ENCODE measurements at places on chromosomes 13 and 19.
A peak's percentile ranks its signal among the peaks of the same experiment; 100 is the strongest.

GRCh38 chr19:17836530-17836929 lies 11.3 kb downstream of the JAK3 start:
- no peak for DNase-seq

- DNase-seq = peak; percentile 34
Measured at GRCh38 chr13:87680298-87680697, 9.1 kb downstream of the SLITRK5 start.

DNA sequence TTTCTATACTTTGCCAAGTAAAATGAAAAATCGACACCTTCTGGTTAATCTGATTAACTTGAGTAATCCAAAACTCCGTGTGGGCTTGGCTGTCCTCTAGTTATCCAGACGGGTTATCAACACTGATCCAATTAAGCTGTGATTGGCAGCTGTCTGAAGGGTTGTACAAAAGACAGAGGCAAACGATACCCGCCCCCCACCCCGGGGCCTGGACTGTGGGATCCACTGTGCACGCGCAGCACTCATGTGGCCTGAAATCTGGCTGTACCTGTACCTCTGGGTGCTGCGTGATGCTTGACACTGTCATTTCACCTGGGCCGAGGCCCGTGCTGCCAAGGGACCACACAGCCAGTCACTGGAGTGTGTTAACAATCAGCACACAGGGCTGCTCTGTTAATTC lies 53.5 kb downstream of the COL4A2 start:
- no peak for DNase-seq

DNA sequence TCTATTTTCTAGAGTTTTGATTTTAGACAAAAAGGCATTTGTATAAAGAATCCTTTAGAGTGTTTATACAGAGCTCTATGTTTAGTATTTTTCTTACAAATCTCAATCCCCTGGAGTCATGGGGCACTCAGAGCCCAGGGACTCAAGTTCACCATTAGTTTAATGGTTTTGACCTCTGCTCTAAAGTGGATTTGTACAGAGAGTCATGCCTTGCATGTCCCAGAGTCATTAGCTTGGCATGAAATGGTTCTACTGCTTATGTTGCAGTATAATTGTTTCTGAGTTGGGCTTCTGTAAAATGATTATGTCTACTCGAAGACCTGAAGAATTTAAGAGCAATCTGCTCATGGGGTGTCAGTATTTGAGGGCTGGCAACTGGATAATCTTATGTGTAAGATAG lies 406.2 kb downstream of the DLEU7 start:
- DNase-seq = no peak

GRCh38 chr13:30692113-30692512 lies 43.2 kb upstream of the ALOX5AP start:
- DNase-seq = no peak

DNA sequence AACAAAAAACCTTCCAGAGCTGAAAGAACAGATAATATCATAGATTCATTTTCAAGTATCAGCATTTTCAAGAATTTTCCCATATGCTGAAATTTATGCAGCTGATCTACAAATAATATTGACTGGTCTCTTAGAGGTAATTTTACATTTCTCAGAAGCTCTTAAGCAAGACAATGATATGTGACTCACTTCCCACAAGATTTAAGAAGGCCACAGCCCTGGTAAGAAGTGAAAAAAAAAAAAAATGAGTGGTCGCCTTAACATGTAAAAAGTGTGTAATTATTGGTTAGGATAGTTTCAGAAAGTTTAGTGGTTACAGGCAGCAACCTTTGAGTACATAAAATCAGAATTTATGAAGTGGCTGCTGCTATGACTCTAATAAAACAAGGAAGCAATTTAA lies 54.5 kb downstream of the NUFIP1 start:
- peak; percentile 82 for DNase-seq

DNA sequence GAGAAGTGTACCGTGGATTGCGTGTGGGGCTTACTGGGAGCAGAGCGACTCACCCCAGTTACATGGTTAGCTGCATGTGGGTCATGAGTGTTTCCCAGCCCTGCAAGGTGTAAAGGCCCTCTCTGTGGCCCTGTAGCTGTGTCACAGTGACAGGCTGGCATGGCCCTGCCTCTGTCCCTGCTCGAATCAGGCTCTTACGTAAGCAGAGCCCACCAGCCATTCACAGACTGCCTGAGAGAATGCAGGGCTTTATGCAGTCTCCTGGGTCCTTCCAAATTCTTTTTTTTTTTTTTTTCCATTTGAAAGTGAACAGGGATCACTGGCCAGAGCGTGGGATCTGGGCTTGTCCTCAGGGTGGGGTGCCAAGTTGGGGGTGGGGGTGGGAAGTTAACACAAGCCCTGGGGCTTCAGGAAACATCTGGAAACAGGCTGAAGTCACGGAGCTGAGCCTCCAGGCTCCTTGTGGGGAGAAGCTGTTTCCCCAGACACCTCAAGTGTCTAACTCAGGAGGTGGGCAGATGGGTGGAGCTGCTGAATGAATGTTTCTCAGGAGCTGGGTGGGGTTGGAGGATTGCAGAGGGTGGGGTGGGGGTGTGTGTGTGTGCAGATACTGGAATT lies 13.4 kb downstream of the TECR start:
- DNase-seq = peak; percentile 43

GRCh38 chr13:99434258-99434788 lies 66.9 kb upstream of the TM9SF2 start:
- peak; percentile 8 for DNase-seq

DNA sequence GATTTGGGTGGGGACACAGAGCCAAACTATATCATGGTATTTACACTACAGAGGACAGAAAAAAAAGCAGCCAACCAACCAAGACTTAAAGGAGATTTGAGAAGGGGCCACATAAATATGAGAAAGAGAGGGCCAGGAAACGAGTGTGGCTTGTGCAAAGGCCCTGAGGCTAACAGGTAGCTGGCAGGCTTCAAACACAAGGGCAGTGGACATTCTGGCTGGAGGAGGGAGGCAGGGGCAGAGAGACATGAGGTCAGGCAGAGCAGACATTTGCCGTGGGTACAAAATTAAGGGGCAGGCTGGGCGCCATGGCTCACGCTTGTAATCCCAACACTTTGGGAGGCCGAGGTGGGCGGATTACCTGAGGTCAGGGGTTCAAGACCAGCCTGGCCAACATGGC lies 278.7 kb downstream of the FOXO1 start:
- no peak for DNase-seq

- peak; percentile 74 for DNase-seq
Measured at GRCh38 chr13:98839856-98840769, 87.6 kb upstream of the SLC15A1 start.

- peak; percentile 18 for DNase-seq
Measured at GRCh38 chr19:38556521-38557174, 61.1 kb downstream of the MAP4K1 start.

DNA sequence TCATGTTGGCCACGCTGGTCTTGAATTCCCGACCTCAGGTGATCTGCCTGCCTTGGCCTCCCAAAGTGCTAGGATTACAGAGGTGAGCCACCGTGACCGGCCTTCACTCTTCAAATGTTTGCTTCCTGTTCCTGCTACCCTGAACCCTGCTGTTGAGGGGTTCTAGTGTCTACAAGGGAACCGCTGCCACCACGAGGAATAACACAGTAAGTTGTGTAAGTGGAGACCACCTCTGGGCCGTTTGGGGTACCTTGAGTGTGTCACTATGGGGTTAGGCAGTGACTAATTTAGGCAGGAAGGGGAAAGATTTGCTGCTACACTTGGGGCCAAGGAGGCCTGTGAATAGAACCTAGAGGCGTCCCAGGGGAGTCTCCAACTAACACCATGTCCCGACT lies 2.2 kb upstream of the MYADM start:
- DNase-seq = peak; percentile 37

GRCh38 chr19:49458567-49458903 lies 5.5 kb downstream of the ALDH16A1 start:
- no peak for DNase-seq

DNA sequence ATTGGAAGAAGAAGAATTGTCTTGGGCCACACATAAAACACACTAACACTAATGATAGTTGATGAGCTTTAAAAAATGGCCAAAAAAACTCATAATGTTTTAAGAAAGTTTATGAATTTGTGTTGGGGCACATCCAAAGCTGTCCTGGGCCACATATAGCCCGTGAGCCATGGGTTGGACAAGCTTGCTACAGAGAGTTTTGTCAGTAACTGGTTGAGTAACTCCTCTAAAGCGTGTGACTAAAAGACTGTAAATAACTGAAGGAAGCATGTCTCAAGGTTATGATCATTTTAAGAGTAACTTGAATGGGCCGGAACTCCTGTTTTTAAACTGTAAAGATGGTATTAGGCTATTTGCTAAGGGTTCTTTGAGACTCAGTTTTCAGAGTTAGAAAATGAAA lies 118.0 kb downstream of the KL start:
- no peak for DNase-seq

DNA sequence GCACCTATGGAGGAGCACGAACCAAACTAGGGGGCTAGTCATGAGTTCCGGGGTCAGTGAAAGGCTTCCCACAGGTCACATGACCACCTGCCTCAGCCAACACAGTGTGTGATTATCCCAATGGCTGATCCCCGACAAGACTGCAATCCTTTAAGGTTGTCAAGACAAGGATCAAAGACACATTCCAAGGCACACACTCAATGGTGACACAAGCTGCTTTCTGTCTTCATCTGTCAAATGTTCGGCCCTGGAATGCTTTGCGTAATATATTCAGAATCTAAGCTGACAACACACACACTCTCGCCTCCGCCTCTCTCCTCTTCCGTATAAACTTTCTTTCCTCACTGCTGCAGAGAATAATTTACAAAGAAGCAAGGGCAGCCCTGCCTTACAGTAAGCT lies 11.7 kb downstream of the RANBP3 start:
- no peak for DNase-seq

DNA sequence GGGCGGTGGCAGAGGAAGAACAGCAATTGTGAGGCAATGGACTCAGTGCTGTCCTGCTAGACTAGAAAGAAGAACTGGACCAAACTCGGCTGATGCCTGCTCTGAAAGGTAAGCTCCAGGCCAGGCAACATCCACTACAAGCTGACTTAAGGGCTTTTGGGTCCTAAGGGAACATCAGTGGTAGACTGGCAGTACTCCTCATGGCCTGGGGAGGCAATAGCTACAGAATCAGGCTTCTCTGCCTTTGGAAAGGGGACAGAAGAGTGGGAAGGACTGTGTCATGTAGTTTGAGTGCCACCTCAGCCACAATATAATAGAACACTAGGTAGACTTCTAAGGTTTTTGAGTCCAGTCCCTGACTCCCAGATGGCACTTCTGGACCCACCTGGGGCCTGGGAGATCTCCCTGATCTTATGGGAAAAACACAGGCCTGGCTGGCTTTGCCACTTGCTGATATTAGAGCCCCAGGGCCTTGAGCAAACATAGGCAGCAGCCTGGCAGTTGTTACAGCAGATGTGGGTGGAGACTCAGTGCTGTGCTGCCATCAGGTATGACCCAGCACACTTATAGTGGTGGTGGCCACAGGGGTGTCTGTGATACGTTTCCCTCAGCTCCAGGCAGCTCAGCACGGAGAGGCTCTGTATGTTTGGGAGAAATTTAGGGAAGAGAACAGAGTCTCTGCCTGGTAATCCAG lies 9.2 kb upstream of the CLC start:
- DNase-seq = no peak

DNA sequence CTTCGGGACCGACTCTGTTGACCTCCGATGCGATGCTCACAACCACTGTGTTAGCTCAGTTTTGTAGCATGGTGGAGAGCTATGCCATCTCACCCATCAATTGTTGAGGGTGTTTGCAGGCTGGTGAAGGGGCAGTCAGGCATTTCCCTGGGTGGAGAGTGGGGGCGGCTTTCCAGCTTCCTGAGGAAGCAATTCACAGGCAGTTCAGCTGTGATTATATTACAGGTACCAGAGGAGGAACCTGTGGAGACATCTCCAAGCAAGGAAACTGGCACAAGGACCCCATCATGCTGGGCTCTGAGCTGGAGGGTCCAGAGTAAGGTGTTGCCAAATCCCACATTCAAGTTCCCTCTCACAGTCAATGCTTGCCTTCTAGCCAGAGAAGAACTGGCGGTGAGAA lies 166.0 kb upstream of the ZNF536 start:
- DNase-seq = no peak

DNA sequence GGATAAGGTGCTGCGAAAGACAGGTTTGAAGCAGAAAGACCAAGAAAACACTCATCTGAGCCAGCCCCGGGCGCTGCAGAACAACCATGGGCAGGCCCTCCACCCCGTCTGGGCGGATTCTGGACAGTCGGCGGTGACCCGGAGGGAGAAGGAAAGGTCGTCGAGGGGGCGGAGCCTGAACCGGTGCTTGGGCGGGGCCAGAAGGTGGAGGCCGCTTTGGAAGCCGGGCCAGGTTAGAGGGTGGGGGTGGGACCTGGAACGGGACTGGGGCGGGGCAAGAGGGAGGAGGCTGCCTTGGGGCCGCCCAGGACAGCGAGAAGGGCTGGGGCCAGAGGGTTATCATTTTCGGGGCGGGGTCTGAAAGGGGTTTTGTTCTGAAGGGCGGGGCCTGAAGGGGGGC lies 5.0 kb upstream of the ZNF765 start:
- DNase-seq = no peak

GRCh38 chr19:5058521-5059212 lies 89.8 kb downstream of the KDM4B start:
- DNase-seq = peak; percentile 45

GRCh38 chr19:7078008-7078407 lies 8.5 kb downstream of the ZNF557 start:
- peak; percentile 7 for DNase-seq

GRCh38 chr19:1290196-1290702 lies 4.6 kb downstream of the EFNA2 start:
- no peak for DNase-seq

DNA sequence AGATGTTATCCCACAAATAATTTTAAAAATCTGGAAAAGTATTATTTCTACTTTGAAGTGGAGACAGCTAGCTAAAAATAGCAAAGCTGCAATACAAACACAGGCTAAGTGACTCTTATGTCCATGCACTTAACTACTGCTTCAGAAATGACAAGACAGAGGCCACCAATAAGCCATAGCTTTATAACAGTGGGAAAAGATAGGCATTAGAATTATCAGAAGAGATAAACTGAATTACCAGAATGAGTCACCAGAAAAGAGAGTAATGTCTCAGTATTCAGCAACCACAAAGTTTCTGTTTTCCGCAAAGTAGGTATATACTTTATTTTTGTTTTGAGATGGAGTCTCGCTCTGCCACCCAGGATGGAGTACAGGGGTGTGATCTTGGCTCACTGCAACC lies 17.1 kb downstream of the CLN5 start:
- DNase-seq = no peak

DNA sequence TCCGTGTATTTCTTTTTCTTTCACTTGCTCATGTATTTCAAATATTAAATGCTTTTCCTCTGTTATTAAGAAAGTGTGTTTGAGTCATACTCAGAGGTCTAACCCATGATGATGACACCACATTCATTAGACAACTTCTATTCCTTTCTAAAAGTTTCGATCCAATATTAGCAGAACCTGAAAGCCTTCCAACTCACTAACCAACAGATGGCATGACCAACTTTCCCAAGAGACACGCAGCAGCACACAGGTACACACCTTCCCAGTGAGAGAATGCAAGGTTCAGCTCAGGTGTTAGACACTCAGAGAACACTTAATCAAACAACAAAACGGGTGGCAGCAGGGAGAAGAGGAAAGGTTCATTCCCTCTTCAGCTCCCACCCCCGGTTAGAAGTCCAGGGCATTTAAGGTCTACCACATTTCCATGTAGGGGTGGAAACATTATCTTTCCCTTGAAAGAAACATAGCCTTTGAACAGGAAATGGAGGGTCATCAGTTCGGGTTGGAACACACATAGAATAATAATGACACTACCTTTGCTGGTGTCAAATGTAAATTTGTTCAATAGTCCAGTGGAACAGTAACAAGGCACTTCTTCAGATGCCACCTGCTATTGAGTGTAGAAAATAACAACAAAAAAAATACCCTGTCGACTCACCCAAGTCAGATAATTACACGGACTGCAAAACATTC lies 404.2 kb downstream of the COG6 start:
- DNase-seq = no peak

Data from ELR (cell line).